HuH-7 (cell line): ENCODE measurements at places on chromosomes 2 and 18.

DNA sequence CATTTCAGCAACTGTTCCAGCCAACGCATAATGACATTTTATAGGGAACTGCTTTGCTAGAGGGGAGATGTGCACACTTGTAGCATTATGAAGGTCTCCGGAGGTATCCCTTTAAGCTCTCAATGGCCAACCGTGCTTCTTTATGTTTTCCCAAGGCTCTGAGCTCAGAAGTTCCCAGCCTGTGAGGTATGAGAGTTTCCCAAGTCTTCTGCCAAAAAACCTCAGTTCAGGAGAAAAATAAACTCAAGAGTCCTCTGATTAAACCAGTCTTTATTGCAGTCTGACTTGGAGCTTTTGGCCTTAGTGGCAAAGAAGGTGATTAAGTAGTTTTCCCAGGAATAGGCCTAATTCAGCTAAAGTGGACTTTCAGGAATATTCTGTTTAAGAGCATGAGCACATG, 35.4 kb upstream of the ZNF532 start:
- DNase-seq = no peak

DNA sequence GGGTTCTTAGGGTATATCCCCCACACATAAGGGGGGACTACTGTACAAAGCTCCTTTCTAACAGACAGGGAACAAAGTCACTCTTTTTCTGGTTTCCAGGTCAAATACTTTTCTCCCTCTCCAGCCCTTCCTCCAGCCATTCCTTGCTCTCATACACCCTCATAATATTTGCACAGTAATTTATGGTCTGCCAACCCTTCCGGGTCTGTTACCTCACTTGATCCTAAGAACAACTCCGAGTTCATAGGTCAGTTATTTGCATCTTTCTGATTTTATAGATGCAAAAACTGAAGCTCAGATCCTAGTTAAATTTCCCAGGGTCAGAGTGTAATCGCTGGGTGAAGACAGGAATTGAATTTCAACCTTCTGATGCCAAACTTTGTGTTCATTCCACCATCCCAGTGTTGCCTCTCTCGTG, 14.8 kb upstream of the MATN3 start:
- peak; percentile 64 for DNase-seq

GRCh38 chr2:88081924-88082608, 14.4 kb downstream of the SMYD1 start:
- DNase-seq = no peak

- no peak for DNase-seq
Observed at GRCh38 chr18:61797696-61798590, 94.9 kb downstream of the RNF152 start.

DNA sequence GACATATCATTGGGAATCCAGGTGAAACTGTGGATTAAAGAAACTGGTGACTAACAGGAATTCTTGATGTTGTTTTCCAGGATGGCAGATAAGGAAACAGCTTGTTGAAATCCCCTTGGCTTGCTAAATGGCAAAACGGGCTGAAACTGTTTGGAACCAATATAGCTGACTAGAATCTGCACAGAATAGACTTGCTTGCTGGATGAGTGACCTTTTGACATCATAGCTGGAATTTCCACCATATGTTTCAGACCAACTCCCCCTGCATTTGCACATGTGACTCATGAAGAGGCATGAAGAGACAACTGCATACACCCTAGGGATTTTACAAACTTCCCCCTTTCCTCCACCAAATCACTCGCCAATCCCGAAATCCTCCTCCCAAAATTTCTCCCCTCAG, 87.7 kb upstream of the LYPD1 start:
- no peak for DNase-seq

- peak; percentile 75 for DNase-seq
Observed at GRCh38 chr18:79393635-79394533, 1.8 kb upstream of the NFATC1 start.

DNA sequence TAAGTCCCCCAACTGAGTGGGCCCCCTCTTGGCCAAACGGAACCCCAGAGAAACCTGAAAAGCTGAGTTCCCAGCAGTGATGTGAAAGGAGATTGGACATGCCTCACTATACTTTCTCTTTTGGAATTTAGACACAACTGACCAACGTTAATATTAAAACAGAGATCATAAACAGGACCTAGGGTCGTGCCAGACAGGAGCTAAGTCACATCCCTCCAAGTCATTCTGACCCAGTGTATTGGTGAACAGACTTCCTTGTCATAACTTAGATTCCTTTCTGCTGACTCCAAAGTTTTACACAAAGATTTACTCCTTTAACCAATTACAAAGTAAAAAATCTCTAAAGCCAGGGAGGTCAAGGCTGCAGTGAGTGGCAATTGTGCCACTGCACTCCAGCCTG, 46.9 kb downstream of the UXS1 start:
- no peak for DNase-seq

GRCh38 chr2:156803243-156803642, 367.1 kb downstream of the GPD2 start:
- DNase-seq = no peak

- DNase-seq = no peak
Observed at GRCh38 chr2:225526760-225527390, 127.4 kb downstream of the NYAP2 start.
